Lower leg skin (tissue), 4 donors: ENCODE measurements at places on chromosomes 1 and 21.

GRCh38 chr1:72062584-72062983 is 219.8 kb downstream of the NEGR1 start:
- no peak for DNase-seq

GRCh38 chr1:27342778-27343638 is 1.2 kb downstream of the SYTL1 start:
- DNase-seq: no peak

GRCh38 chr1:230057100-230057499 is 9.9 kb upstream of the GALNT2 start:
- DNase-seq: no peak

DNA sequence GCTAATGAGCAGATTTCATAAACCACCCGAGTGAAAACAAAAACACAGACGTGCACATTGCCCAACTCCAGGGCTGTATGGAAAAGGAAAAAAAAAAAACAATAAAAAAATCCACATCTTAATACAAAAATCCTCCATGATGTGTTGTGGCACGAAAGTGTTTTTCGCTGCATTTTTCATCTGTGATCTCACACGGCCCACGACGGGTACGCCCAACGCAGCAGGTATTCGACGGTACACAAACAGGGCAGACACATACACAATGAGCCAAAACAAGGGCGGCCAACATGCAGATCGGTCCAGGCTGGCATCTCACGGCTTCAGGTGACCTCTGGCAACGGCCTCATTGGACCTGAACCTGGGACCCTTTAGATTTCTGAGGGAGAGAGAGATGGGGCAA is 31.1 kb downstream of the CASZ1 start:
- DNase-seq: no peak

DNA sequence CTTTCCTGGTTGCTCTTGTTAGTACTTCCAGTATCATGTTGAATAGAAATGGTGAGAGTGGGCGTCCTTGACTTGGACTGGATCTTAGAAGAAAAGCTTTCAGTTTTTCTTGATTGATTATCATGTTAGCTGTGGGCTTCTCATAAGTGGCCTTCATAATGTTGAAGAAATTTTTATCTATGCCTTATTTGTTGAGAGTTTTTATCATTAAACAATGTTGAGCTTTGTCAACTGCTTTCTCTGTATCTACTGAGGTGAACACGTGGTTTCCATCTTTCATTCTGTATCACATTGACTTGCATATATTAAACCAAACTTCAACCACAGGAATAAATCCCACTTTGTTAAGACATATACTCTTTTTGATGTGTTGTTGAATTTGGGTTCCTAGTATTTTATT is 29.4 kb downstream of the PRKAB2 start:
- no peak for DNase-seq

- no peak for DNase-seq
These were observed 2.0 kb downstream of the MTX1 start for GRCh38 chr1:155210314-155211104.

DNA sequence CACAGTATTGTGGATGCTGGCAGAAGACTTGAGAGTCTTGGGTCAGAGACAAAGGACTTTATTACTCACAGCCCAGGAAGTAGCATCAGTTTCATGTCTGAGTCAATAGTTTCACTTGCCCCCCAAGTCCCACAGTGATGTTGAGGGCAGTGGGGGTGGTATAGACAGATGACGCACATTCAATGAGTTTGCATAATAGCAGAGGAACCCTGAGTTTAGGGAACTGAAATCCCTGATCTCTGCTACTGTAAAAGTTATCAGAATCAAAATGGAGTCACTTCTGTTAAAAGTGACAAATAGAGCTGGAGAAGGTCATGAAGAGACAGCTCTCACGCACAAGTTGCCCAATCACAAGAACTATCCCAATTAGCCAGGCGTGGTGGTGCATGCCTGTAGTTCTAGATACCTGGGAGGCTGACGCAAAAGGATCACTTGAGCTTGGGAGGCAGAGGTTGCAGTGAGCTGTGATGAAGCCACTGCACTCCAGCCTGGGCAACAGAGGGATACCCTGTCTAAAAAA is 11.5 kb upstream of the HCRTR1 start:
- no peak for DNase-seq

DNA sequence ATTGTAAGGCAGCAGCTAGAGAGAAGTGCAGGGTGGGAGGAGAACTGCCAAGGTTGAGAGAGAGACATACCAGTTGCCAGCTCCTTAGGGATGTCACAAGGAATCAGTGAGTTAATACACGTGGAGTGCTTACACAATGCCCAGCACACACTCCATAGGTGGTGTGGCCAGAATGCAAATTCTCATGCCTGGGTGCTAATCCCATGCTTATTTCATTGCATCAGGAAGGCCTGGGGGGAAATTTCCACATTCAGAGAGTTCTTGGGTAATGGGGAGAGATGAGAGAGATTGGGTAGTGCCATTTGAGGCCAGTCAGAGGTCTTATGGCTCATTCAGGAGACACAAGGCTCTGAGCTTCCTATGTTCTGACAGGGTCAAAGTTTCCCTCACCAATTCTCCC is 38.7 kb downstream of the GJA5 start:
- no peak for DNase-seq

DNA sequence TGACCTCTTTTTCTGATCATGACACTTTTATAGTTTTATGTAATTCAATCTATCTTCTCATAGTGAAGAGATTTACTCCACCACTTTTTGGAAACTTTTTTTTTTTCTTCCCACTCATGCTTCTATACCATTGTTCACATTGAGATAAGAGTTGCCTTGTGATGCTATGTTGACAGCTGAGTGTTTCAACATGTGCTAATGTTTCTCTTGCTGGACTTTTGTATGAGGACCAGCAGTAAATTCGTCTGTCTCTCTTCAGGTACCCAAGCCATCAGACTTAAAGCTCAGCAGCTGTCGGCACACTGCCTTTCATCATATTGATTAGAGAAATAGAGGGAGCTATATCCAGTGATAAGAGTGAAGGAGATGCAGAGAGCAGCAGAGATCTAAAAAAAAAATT is 227.0 kb downstream of the GRIK1 start:
- DNase-seq: no peak

- DNase-seq: no peak
These were observed 99.2 kb upstream of the B3GALT2 start for GRCh38 chr1:193285641-193286040.

GRCh38 chr1:193562121-193562520 is 375.7 kb upstream of the B3GALT2 start:
- no peak for DNase-seq

- no peak for DNase-seq
These were observed 84.6 kb upstream of the TLR5 start for GRCh38 chr1:223227486-223228196.

DNA sequence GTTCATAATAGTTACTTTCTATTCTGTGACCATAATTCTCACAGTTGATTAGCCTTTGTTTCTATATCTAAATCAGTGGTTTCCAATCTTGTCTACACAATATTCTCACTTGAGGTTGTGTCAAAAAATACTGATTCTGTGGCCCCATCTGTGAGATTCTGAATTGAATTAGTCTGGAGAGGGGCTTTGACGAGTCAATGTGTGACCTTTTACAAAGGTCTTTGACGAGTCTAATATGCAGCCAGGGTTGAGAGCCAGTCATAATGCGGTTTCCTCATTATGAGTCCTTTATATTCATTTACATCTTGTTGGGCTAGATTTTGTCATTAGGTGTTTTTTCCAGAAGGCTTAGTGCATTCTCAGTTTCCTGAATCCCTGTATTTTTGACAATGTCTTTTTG is 19.7 kb downstream of the FCRL5 start:
- DNase-seq: no peak

GRCh38 chr1:47333922-47334764 is 553 bp downstream of the CMPK1 start:
- peak; percentile 67 for DNase-seq

DNA sequence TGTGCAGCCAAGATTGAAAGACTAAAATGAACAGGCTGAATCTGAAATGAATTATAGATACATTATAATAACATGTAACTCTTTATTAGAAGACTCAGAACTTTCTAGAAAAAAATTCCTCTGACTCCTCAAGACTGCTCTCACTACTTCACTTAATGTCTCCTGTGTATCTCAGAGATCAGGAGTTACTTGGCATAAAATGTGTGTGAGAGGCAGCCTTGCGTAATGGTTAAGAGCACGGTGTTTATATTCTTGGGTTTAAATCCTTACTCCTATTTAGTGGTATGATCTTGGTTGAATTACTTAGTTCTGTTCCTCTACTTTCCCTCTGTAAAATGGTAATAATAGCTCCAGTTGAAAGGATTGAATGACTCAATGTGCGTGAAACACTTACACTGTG is 634.9 kb downstream of the LTN1 start:
- no peak for DNase-seq

DNA sequence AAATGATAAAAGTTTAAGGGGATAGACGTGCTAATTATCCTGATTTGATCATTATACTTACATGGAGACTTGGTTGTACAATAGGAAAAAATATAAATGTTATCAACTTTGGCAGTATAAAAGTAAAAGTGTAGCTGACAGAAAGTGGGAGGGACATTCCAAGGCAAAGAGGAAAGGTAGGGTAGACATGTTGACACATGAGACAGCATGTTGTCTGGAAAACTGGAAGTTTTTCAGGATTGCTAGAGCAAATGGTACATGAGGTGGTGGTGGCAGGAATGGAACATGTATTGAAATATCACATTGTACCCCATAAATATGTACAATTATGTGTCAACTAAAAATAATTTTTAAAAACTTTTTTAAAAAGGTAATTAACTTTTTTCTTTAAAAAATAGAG is 13.2 kb downstream of the DIPK1A start:
- no peak for DNase-seq

DNA sequence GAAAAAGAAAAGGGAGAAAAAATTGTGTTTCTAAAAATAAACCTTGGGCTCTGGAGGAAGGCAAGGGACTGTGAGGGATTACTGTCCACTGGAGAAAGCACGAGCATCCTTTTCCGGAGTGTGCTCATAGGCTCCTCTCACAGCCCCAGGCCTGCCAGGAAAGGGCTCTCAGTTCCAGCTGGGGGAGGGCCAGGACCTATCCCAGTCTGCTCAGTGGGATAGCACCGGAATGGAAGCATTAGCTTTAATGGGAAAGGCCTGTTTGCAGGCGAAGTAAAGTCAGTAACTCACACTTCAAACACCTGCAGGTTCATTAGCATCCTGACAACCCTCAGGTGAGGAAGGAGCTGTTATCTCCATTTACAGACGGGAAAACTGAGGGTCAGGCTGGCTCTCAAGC is 113.9 kb upstream of the USP24 start:
- no peak for DNase-seq
